ENCODE measurements at places on chromosomes 13 and 19.

DNA sequence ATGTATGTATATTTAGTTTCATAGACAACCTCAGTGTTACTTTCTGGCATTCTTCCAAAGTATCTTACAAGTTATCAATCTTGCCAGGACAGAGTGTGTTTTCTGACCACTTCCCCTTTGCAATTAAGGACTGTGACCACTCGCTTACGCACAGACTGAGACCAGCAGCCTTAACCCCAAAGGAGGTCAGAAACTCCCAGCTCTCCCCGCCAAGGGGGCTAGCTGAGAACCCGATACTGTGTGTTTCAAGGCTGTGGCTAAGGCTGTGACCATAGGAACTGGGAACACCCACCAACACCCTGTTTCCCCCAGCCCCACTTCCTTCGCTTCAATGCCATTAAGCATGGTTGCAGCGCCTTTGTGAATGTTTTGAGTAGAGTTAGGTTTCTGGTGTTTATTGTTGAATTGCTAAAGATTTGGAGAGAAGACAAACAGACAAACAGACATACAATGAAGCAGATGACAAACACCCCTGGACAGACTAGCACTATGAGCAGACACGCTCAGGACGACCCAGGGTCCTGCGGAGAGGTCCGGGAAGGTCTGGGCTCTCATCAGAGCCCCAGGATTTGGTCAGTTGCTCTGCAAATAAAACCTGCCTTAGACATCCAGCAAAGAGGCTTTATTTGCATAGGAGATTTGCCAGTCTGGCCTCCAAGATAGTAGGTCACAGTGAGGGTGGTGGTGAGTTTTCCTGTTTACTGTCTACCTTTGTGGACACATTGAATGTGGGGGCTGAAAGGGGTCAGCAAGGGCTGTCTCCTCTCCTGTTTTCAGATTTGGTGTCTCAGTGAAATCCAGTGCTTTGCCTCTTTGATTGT, 25.0 kb upstream of the TNFSF11 start:
- no peak for DNase-seq

- no peak for DNase-seq
Measured at GRCh38 chr13:110063490-110064421, 243.2 kb downstream of the COL4A1 start.

DNA sequence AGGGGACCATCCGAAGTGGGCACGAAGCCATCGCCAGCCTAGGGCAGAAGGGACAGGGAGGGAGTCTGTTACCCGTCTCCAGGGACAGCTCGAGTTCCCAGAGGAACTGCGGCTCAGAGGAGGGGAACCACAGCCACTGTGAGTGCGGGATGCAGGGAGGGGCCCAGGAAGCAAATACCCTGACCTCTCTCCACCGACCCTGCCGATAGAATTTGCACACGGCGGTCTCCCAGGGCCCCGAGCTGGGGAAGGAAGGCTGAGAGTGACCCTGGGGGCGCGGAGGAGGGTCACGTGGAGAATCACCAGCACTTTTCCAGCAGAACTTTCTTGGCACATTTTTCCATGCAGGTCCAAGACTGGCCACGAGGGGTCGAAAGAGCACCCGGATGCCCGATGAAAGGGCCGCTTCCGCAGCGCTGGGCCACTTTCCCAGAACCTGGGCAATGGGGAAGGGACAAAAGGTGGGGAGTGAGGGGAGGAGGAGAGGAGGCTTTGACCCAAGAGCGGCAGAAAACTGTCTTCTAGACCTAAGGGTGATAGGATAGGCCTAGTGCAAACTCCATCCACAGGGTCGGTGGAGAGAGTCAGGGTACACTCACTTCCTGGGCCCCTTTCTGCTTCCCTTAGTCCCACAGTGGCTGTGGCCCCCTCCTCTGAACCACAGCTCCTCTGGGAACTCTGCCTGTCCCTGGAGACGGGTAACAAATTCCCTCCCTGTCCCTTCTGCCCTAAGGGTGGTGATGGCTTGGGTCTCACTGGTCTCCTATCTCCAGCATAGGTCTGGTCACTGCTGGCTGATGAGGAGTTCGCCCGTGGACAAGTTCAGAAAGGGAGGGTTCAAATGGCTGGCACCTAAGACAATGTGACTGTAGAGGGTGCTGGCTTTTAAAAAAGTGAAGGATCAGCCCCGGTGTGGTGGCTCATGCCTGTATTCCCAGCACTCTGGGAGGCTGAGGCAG, 5.3 kb upstream of the GPR4 start:
- DNase-seq, result no peak

GRCh38 chr19:53892981-53893325, 11.0 kb downstream of the PRKCG start:
- DNase-seq, result no peak

DNA sequence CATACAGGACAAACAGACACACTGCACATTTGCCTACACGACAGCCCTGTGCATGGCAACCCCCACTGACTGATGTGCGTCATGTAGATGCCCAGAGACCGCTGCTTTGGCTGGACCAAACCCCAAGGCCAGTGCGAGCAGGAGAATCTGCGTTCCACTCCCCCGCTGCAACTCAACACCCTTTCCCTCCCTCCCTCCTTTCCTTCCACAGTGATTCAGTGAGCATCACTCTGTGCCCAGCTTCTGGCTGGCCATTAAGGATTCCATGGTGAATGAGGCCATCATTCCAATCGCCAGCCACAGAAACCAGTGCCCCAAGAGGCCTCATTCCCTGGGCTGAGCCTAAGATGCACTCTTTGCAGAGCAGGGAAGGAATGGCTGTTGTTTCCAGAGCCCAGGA, 61.6 kb downstream of the GSX1 start:
- DNase-seq, result no peak

DNA sequence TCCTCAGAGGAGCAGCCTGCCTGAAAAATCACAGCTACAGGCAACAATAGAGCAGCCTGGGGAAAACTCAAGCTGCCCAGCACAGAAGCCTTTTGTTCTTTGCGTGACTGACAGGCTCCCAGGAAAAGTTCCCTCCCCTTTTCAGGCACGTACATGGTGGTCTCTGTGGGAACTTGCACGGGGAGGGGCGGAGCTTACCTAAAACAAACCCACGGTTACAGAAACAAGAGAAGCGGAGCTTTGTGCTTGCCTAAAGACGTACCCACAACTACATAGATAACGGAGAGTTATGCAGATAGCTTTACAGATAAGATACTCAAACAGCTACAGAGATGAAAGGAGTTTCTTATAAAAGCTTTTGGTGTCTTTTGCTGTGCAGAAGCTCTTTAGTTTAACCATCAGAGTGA, 11.4 kb downstream of the ETFB start:
- peak; percentile 63 for DNase-seq

GRCh38 chr19:54162241-54162805, 2.8 kb upstream of the LENG1 start:
- peak; percentile 89 for DNase-seq

GRCh38 chr19:35905178-35905727, 2.8 kb downstream of the TYROBP start:
- DNase-seq, result no peak

DNA sequence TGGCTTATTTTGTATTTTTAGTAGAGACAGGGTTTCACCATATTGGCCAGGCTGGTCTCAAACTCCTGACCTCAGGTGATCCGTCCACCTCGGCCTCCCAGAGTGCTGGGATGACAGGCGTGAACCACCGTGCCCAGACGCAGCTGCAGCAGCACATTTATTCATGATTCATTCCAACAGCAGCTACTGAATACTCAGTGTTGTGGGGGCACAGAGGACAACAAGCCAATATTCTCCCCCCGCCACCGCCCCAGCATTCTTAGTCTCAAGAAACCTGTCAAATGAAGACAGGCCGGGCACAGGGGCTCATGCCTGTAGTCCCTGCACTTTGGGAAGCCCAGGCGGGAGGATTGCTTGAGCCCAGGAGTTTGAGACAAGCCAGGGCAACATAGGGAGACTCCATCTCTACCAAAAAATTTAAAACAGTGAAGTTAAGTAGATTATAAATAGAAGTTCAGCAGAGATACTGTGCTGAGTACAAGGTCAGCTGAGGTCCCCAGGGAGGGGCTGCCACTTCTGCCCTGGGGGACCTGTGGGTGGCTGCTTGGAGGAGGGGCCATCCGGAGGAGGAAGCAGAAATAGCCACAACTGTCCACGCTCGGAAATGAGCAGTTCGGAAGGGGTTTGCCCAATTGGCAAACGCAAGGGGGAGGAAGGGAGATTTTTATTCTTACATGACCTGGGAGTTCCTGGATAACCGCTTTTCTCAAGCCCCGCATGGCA, 4.3 kb downstream of the DOT1L start:
- DNase-seq, result no peak

DNA sequence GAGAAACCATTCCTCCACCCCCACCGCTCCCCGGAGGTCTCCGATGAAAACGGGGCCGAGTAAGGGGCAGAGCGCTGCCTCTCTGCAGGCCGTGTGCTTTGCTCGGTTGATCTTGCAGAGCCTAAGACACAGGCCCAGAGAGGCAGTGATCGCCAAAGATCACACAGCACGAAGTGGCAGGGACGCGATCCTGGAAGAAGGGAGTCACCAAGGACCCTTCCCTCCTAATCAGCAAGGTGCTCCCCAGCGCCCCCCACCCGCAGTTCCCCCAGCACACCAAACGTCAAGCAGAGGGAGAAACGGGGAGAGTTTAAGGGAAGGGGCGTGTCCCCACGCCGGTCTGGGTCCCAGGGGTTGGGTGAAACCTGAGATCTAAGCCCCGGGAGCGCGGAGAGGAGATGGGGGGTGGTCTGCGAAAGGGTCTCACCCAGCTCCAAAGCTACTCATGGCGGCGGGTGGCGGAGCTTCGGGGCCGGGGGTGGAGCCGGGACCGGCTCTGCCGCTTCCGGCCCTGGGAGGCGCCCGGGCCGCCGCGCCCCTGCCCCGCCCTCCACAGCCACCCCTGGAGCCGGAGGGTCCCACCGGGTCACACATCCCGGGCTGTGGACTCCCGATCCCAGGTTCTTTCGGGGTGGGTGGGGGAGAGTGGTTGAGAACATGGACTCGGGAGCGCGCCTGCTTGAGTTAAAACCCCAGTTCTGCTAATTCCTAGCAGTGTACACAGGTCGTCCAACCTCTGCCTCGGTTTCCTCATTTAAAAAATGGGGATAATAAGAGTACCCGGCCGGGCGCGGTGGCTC, at the start of gene EML2:
Gene EML2 (minus strand): TSS at position 468 of the 800 bp plus-strand sequence. CDS start 21 bp downstream, at position 447.
- DNase-seq, result peak; percentile 54

DNA sequence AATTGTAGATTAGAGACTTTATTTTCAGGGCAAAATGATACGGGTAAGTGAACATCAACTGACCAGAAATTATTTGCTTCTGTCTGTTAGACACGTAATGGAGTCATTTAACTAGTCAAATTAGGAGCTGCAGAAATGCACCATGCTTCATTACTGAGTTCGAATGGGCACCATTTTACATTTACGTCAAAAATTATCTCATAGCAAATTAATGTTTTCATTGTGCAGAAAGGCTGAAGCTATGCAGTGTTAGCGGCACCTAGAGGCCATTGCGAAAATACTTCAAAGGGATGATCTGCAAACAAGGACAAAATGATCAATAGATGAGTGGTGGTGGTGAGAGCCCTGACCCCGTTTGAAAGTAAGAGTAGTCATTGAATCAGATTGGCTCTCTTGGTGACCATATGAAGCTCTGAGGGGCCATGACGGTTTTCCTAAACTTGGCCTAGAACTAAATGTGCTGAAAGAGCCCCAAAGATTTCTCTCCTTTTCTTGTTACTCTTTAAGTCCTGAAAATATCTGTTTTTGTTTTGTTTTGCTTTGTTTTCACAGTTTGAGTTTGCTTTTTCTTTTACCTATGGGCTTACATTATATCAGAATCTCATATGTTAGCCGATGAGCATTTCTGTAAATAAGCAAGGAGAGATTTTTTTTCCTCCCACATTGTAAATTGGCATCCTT, 277.9 kb downstream of the ZNF536 start:
- DNase-seq, result no peak

- no peak for DNase-seq
Measured at GRCh38 chr19:19021115-19021514, 12.2 kb downstream of the SUGP2 start.

- DNase-seq, result no peak
Measured at GRCh38 chr19:6587093-6587820, 3.7 kb downstream of the CD70 start.

DNA sequence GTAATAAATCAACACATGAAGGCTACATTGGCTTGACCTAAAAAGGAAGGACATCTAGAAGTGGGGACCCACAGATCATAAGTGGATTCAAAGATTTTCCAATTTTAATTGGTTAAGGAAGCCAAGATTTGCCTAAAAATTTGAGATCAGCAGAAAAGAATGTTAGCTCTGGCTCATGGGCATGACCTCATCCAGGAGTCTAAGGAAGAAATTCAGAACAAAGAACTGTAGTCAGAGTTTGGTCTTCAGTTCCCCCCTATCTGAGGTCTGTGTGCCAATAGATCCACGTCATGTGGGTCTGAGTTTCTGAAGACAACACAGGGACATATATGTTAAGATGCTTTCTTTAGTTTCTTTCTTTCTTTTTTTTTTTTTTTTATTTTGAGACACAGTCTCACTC, 648.8 kb upstream of the SPRY2 start:
- no peak for DNase-seq

DNA sequence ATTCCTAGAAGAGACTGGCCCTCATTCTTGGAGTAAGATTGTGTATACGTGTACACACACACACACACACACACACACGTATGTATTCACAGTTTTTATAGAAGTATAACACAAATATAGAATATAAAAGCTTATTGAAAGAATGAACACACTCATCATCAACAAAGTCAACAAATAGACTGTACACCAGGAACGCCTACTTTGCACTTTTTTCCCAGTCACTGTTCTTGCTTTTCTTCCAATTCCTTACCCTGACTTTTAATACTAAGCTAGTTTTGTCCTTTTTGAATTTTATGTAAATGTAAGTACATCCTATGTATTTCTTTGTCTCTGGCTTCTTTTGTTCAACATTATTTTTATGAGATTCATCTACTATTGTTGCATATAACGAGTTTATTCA, 264.5 kb downstream of the MAB21L1 start:
- DNase-seq, result no peak

DNA sequence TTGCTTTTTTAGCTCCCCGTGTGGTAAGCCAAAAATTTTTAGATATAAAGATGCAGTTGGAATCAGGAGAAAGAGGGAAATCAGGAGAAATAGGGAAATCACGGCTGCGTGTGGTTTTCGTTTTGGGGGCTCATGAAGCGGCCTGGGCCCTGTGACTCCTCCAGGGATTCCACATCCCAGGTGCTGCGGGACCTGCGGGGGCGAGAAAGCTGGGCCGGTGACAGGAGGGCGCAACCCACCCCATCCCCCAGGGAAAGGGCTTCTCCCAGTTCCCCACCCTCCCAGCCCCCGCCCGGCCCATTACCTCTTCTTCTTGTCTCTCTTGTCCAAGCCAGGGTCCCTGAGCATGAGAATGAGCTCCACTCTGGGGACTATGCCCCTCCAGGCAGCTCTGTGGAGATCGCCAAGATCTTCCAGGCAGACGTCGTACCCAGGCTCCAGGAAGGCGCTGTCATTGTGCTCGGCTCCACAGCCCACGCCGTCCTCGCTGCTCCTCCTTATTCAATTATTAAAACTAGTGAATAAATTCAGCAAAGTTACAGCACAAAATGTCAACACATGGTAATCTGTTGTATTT, 111.0 kb downstream of the MRPL57 start:
- no peak for DNase-seq

GRCh38 chr19:18848878-18849661, 17.3 kb downstream of the UPF1 start:
- DNase-seq, result no peak

GRCh38 chr19:48683349-48683748, 10.5 kb upstream of the NTN5 start:
- DNase-seq, result no peak

- DNase-seq, result no peak
Measured at GRCh38 chr13:28476919-28477708, 17.8 kb downstream of the FLT1 start.
